CD4-positive, alpha-beta T cell treated with Interleukin-1 beta for 1 hour (primary cell): ENCODE measurements at places on chromosomes 1 and 21.

- no peak for DNase-seq
These were observed 48.5 kb downstream of the SCCPDH start for GRCh38 chr1:246772686-246773085.

- no peak for DNase-seq
These were observed 742 bp upstream of the PDE9A start for GRCh38 chr21:42652527-42653230.

GRCh38 chr1:17540255-17541001 is 930 bp downstream of the ARHGEF10L start:
- DNase-seq, result no peak

- DNase-seq, result no peak
These were observed 79.4 kb upstream of the ACTL8 start for GRCh38 chr1:17675744-17676143.

DNA sequence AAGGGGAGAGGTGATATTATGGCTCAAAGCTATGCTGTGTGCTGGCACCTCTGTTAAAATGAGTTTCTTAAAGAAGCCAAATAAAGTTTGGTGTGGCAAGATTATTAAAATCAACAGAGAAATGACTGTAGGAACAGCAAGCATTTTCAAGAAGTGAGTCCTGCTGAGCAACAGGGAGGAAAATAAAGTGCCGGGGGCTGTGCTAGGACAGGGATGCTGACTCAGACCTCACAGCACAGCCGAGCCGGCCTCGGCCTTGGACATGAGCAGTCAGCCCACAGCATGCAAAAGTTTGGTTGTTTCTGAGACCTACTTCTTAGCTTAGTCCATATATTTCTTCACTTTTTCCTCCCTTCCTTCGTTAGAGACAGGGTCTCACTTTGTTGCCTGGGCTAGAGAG is 19.2 kb downstream of the CNIH3 start:
- DNase-seq, result no peak

- DNase-seq, result peak; percentile 73
These were observed 41.0 kb downstream of the MYOM3 start for GRCh38 chr1:24070821-24071393.
